ENCODE measurements at places on chromosomes 1 and 21. TPM values are rescaled to one million over a fixed set of nuclear protein-coding genes. Genes with fewer than 3 reads are reported as not detected.

The RPE65 gene
- polyA plus RNA-seq = not detected

The IGSF3 gene
- polyA plus RNA-seq = 24.8 TPM

The TNFRSF8 gene
- 0.34 TPM for polyA plus RNA-seq

The SPOCD1 gene
- 0.52 TPM for polyA plus RNA-seq

The ITGB2 gene
- polyA plus RNA-seq = 21.0 TPM

The CCSAP gene
- polyA plus RNA-seq = 6.7 TPM

The GRIK1 gene
- polyA plus RNA-seq = 0.49 TPM

The LHX8 gene
- not detected for polyA plus RNA-seq

The HJV gene
- 243 TPM for polyA plus RNA-seq

The SDF4 gene
- polyA plus RNA-seq = 92.9 TPM

The C2CD4D gene
- polyA plus RNA-seq = 0.12 TPM

The AUNIP gene
- 0.92 TPM for polyA plus RNA-seq

The TYW3 gene
- polyA plus RNA-seq = 14.4 TPM

The MPL gene
- 0.41 TPM for polyA plus RNA-seq

The GJA8 gene
- polyA plus RNA-seq = not detected

The SYTL1 gene
- 1.5 TPM for polyA plus RNA-seq

The PTCH2 gene
- 10.0 TPM for polyA plus RNA-seq

The RGS13 gene
- polyA plus RNA-seq = 0.15 TPM

The LGR6 gene
- 0.34 TPM for polyA plus RNA-seq
